OCI-M1 (cell line): ENCODE measurements at places on chromosomes 2 and 18.

DNA sequence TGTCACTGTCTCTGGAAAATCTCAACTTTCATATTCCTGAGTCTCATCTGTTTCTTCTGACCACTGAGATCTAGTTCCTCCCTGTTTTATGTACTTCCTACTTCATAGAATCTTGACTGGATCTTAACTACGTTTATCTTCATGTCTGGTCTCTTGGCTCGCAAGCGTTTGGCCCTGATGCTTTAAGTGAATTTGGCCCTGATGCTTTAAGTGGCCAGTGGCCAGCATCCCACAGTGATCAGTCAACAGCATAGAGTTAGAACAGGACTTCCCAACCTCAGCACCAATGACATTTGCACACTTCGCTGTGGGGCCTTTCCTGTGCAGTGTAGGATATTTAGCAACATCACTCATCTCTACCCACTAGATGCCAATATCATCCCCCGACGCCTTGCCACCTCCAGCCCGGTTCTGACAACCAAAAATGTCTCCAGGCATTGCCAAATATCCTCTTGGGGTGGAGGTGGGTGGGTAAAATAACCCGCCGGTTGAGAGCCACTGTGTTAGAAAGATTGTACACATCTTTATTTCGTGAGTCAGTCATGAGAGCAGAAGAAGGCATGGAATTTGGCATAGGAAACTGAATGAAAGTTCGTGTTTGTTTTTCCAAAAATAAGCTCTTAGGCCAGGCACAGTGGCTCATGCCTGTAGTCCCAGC is 12.2 kb downstream of the TM4SF20 start:
- no peak for DNase-seq

GRCh38 chr2:158321264-158321663 is 135.3 kb downstream of the CCDC148 start:
- peak; percentile 83 for DNase-seq

DNA sequence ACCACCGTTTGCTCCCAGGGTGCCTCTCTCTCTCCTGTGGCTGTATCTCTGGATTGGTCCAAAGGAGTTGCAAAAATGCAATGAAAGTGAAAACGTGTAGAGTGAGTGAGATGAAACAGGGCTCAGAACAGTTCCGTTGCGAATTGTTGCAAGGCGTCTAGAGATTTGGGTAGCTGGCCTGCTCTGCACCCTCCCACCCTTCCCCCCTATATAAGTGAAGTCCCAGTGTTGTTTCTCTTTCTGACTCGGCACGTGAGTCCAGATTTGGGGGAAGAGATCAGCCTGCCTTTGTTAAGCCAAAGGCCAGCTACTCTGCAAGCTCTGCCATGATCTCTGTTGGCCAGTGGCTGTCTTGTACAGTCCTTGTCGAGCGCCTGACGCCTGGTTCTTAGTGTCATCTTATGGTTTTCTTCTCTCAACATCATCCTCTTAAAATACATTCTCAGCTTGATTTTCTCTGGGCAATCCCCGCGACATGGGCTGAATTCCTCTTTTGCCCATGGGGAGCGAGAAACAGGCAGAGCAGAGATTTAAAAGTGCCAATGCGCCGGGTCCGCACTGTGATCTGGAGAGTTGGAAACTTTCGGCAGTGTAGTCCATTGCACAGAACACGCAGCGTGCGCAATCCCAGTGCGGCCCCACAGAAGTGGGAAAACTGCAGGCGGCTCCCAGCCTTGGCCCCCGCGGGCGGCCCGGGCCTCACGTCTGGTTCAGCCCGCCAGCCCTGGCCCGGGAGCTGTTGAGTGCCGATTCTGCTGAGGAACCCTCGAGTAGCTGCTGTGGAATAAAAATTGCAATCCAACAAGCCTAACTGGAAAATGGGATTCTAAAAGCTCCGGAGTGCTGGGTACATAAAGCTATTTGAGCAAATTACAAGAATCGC is 9.3 kb downstream of the MEIS1 start:
- no peak for DNase-seq

DNA sequence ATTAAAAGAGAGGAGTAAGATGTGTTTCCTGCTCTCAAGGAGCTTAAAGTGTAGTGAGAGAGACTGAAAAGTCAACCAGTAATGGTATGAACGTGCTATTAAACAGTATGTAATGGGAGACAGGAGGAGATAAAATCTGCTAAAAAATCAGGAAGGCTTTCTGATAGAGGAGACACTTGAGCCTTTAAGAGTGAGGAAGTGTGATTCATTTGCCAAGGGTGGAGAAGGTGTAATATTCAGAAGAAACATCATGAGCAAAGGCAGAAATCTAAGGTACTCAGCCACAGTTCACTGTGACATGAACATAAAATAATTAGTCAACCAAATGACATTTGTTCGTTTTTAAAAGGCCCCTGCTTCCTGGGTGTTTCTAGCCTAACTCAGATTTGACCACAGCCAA is 137.8 kb upstream of the SKOR2 start:
- DNase-seq, result no peak

DNA sequence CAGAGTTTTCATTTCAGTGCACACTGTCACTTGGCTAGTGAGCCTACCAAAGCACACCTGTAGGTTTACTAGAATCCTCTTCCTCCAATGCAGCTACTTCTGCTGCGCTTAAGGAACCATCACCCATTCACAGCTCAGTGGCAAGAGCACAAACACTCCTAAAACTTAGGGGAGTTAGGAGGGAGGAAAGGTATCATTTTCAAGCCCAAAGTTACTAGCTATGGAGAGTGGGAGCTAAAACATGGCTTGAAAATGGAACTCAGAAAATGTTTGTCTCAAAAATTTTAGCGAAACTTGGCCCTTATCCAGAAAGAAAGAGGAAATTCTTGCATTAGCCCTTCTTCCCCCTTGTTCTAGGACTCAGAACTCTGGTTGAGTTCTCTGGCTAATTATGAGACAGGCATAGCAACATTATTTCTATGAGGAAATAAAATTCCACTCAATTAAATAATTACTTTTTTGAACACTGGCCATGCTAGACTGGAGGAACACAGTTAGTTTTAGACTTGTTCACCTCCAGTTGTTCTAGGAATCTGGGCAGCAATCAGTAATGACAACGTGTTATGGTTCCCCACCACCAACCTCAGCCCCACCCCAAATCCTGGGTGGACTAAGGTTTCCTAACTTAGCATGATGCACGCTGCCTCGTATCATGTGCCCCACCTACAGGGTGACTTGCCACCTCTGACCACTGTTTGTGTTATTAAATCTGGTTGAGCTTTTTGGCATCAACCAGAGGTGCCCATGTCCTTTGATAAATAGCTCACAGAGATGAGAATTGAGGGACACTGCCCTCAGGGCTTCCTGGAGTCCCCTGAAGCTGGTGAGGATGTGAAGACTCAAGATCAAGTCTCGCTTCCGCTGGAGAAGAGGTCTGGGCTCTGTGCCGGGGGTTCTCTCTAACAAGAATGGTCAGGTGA is 32.8 kb downstream of the LPIN2 start:
- peak; percentile 83 for DNase-seq

- DNase-seq, result no peak
Measured at GRCh38 chr18:551404-552061, 28.6 kb upstream of the CETN1 start.

GRCh38 chr2:121705958-121706357 is 30.7 kb downstream of the NIFK start:
- DNase-seq, result no peak

DNA sequence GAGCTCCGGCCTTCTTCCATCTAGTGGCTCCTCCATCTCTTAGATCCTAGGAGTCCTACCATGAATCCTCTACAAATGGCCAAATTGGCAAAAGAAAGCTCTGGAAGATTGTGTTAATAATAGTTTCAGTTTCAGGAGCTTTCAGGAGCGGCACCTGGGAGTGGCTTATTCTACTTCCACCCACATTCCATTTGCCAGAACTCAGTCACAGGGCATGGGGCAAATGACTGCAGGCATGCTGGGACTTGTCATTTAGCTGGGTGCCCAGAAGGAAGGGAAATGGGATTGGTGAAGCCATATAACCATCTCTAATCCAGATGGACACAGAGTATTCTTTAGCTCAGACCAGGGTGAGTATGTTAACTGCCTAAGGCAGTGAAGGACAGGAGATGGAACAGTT is 3.6 kb upstream of the LRATD1 start:
- peak; percentile 7 for DNase-seq

GRCh38 chr18:24095976-24096375 is 42.9 kb upstream of the CABYR start:
- DNase-seq, result no peak

DNA sequence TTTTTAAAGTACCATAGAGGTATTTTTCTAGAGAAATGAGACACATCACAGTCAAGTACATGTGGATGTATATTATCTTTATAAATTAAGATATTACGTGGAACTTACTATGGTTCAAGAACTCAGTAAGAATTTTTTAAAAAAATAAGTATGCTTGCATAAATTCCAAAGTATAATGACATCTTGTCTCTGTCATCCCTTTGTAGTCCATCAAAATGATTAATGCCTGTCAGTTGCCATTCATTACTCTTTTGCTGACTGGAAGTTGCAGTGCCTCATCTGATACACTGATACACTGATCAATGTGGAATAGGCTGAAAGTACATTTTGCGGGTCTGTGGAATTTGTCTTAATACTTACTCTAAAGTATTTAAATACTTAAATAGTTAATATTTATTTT is 177.2 kb downstream of the GALNT13 start:
- no peak for DNase-seq

DNA sequence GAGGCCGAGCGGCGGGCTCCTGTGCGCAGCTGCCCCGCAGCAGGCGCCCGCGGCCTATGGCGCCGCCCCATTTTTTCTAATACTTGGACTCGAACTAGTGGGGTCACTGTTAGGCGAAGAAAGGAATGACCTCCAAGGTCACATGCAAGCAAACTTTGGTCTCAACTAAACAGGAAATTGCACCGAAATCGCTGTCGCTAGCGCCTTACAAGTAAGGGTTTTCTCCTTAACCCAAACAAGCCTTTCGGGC is 339 bp downstream of the ACAA2 start:
- peak; percentile 66 for DNase-seq

GRCh38 chr2:238159071-238159539 is 335 bp downstream of the ERFE start:
- peak; percentile 39 for DNase-seq

- DNase-seq, result no peak
Measured at GRCh38 chr2:191983591-191983990, 136.7 kb upstream of the CAVIN2 start.

DNA sequence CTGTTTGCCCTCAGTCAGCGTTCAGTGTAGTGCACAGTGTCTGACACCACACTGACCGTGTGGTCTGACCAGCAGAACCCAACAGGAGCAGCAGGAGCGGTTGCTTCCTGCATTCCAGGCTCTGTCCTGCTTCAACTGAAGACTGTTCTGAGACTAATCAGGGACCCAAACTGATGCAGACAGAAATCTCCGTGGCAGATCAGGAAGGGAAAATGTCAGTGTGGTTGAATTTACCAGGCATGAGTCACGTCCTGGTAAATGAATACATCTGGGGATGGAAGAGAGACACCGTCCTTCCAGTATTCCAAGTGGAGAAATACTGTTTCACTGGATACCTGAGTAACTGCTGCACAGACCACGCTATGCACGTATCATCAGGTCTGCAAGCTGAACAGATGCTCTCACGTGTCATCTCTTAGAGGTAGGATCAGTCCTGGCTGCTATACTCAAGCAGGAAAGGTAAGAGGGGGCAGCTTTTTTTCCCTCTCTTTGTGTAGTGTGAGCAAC is 223.6 kb upstream of the EPAS1 start:
- no peak for DNase-seq

DNA sequence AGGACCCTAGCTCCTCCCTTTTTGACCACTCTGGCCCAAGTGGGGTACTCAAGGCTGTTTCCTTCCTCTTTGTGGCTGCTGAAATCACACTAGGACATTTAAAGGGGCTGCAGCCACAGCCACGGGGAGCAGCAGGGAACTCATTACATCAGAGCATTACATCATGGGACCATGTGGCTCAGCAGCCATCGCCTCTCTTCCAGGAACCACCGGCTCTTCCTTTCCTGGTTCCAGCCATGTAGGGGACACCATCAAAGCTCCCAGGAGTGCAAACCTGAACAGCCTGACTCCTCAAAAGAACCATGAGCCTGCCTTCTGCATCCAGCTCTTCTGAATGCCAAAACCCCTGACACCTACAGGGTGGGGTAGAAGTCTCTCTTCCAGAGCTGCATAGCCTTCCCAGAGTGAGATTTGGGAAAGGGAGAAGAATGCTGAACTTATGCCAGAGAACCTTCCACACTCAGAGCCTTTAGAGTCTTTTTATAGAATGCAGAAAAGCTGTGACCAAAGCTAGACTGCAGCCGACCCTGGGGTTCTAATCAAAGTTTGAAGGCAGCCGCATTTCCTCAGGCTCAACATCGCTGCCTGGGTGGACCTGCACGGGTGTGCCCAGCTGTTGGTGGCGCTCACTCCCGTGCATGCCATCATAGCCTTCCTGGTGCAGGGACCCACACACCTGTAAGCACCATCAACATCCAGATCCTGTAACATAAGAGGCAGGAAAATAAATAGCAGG is 121.7 kb downstream of the KLHL29 start:
- DNase-seq, result peak; percentile 26

DNA sequence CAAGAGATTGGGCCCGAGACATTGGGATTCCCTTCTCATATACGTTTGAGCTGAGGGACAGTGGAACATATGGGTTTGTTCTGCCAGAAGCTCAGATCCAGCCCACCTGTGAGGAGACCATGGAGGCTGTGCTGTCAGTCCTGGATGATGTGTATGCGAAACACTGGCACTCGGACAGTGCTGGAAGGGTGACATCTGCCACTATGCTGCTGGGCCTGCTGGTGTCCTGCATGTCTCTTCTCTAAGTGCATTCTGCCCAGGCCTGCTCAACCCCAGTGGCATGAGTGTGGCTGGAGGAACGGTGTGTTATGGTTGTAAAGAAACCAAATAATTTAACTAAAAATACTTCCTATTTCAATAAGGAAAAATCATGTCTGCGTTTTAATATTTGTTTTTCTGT is 29.9 kb downstream of the CPO start:
- no peak for DNase-seq

DNA sequence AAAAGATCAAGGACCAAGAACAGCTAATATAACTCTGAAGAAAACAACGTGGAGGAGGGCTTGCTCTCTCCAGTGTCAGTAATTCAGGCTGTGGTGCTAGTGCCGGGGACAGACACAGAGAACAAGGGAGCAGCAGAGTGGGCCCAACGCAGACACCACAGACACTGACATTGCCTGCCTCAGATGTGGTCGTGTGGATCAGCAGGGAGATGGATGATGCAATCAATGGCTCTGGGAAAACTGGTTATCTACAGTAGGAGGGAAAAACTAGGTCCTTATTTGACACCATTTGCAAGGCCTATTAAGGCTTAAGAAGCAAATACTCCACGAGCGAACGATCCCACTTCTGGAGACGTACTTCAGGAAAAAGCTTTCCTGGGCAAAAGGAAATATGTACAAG is 36.1 kb downstream of the HDLBP start:
- peak; percentile 79 for DNase-seq
